NCI-H187 treated with DMSO at 0.1 percent for 48 hours (cell line): ENCODE measurements at places on chromosomes 7 and 10.

DNA sequence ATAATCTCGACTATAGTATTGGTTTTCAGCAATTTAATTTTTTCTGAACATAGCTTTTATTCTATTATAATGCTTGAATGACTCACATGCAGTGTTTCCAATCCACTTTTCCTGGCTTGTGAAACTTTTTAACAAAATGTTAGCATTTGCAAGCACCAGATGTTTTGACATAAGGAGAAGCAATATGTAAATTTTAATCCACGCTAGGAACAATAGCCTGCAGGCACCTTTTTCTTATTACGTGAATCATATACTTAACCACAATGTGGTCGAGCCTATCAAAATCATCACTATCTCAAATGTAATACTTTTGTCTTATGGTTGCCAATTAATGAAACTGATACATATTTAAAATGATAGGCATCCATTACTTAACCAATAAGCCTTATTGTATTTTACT lies 97.1 kb downstream of the TFEC start:
- no peak for DNase-seq

- DNase-seq: no peak
These were observed 1.8 kb upstream of the VSIR start for GRCh38 chr10:71774916-71775702.

GRCh38 chr7:134654104-134654775 lies 7.6 kb downstream of the BPGM start:
- DNase-seq: no peak

- DNase-seq: no peak
These were observed 165.2 kb downstream of the PTEN start for GRCh38 chr10:88028654-88029053.

GRCh38 chr7:18771834-18772566 lies 276.5 kb downstream of the HDAC9 start:
- DNase-seq: no peak

GRCh38 chr7:7704867-7705266 lies 13.5 kb downstream of the RPA3 start:
- no peak for DNase-seq

- DNase-seq: no peak
These were observed 24.2 kb downstream of the PRTFDC1 start for GRCh38 chr10:24928163-24928562.

DNA sequence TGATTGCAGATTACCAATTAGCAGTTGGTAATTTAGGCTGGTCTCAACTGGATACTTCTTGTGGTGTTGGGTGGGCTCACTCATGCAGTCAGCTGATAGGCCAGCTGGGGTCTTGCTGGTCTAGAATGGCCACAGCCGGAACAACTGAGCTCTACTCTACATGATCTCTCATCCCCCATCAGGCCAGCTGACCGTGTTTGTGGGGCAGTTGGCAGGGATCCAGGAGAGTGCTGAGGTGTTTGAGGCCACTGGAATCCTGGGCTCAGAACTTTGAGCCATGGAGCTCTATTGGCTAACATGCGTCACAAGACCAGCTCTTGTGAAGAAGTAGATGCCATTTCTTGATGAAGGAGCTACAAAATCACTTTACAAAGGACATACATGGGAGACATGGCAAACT lies 242.4 kb downstream of the GFRA1 start:
- DNase-seq: no peak

DNA sequence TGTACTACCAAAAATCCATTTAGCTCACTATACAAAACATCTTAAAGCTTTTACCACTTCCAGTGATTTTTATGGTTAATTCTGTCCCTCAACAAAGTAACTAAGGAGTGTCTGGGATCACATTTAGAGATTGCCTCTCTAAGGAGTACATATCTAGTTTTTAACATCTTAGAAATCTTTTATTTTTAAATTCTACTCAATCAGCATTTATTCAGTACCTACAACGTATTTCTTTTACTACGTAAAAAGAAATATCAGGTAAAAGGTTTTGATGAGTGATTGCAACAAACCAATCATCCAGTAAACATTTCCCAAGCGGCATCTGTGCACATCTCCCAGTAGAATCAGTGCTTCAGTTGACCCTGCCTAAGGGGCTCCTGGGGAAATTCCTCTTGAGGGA lies 31.9 kb downstream of the LAMB1 start:
- no peak for DNase-seq

DNA sequence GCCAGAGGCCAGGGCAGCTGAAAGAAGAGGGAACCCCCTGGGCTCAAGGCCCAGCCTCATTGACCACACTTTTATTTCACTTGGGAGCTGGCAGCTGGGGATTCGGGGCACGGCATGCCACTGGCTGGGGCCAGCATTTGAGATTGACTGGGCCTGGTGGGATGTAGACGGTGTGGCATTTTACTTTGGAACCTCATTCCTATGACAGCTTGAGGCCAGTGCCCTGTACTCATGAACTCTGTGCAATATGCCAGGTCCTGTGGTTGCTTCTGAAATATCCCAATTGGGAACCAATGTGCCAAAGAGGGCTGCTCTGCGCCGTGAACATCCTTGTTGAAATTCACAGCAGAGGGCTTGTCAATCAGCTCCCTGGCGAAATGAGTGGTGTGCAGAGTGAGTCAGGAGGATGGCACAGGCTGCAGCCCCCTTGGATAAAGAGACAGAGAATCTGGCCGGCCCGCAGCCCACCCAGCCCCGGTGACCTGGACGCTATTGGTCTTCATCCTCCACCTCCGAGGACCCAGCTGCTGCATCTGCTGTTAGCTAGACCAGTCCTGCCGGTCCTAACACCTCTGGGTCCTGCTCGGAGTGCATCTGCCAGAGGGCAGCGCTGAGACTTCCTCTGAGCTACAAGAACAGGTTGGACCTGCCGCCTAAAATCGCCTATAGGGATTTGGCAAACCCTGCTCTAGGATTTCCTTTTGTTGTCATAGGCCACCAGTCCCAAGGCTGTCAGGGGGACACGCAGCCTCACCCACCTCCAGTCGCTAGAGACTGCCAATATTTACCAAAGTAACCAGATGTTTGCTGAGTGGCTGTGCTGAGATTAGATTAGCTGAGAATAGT lies 58.0 kb downstream of the PRKAG2 start:
- DNase-seq: no peak

DNA sequence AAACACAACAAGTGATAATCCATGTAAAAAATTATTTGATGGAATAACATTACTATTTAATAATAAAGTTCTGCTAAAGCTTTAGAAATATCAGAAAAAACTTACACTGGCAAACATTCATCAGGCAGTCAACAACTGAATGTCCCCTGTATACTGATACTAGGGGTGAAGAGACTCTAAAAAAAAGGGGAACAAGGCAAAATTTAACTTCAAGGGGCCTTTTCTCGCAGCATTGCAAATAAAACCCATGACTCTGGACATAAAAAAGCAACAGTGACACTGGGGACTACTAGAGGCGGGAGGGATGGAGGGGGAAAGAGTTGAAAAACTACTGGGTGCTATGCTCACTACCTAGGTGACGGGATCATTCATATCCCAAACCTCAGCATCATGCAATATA lies 5.8 kb upstream of the IFRD1 start:
- no peak for DNase-seq

GRCh38 chr7:74235518-74236268 lies 18.5 kb downstream of the RFC2 start:
- no peak for DNase-seq

GRCh38 chr7:132300599-132301277 lies 275.5 kb downstream of the PLXNA4 start:
- DNase-seq: no peak

DNA sequence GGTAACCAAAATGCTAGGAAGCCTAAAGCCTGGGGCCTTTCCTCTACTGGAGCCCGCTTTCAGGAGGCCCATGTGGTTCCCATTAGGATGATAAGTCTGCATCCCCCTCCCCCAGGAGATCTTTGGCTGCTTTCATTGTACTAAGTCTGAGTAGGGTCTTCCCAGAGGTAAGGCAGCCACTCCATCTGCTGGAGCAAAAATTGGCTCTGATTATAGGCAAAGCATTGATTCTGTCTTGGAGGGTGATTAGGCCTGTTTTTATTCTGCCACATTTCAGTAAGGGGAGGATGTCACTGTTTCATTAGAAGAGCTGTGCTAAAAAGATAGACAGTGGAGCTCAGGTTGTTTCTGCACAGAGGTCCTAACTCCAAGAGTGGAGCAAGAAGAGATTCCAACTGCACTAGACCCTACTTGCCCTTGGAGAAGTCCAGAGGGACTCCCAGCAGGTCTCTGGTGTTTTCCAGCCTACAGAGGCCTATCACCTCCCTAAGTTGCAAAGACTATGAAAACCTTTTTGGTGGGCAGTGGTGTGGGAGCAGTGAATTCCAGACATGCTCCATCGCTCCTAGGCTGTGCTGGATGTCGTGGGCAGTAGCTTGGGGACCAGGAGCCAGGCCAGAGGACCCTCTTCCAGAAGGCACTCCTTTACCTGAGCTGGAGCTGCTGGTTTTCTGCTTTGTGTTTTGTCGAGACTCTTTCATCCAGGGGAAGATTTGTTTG lies 7.1 kb upstream of the HOXA2 start:
- DNase-seq: no peak

GRCh38 chr10:15703151-15703880 lies 16.4 kb downstream of the ITGA8 start:
- no peak for DNase-seq
